Dermis blood vessel endothelial cell (primary cell): ENCODE measurements at places on chromosomes 1 and 21.

DNA sequence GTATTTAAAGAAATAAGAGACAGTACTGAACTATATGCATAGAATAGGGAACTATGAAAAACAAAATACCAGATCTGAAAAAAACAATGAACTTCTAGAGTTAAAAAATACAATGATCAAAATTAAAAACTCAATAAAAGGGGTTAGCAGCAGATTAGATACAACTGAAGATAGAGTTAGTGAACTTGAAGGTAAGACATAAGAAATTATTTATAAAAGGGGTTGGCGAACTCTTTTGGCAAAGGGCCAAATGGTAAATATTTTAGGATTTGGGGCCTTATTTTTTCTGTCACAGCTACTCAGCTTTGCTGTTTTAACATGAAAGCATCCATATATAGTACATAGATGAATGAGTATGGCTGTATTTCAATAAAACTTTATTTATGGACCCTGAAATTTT, 111.4 kb downstream of the ST3GAL3 start:
- no peak for DNase-seq

- no peak for DNase-seq
These were observed 601.9 kb downstream of the MRPL39 start for GRCh38 chr21:25005388-25005787.

- peak; percentile 46 for DNase-seq
These were observed 1.5 kb upstream of the COL16A1 start for GRCh38 chr1:31705080-31705866.

GRCh38 chr1:161706113-161706481, 932 bp upstream of the FCRLA start:
- no peak for DNase-seq

DNA sequence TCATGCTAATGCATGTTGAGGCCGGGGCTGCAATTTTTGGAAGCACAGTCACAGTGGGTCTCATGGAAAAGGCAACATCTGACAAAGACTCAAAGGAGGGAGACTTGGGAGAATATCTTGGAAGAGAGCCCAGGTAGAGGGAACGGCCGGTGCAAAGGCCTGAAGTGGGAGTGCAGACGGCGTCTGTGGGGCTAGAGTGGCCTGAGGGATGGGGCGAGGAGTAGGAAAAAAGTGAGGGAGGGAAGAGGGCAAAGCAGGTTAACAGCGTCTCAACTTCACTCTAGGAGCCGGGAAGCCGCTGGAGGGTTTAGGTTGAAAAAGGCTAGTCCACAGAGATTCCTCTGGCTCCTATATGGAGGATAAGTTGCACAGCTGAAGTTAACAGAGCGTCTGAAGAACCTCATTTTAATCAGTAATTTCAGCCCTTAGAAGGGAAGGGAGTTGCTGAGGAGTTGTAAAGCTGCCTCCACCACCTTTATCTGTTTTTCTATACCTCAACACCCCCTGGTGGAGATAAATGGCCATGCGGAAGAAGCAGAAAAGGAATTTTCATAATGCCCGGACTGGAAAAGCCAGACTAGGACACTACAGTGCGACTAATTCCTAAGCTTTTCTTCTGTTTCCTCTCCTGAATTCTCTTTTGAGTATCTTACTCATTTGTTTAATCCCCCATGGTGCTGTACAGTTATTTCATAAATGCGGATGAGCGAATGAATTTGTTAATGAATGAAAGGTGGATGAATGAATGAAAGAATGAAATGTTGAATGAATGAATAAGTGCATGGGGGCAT, 78.7 kb upstream of the ZNF281 start:
- peak; percentile 83 for DNase-seq

DNA sequence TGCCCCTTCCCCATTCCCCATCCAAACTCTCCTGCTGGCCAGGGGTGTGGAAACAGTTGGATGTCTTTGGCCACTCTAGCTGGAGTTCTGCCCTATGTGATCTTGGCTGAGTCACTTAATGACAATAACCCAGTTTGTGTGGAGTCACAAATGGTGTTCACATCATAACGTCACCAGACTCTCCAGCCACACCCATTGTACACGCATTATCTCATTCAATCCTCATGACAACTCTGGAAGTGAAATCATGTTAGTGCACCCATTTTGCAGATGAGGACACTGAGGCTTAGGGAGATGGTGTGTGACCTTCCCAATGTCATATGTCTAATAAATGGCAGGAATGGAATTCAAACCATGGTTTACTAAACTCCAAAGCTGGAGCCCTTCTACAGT, 1.2 kb upstream of the CDA start:
- DNase-seq: no peak

GRCh38 chr1:20266642-20267041, 24.0 kb upstream of the VWA5B1 start:
- no peak for DNase-seq

DNA sequence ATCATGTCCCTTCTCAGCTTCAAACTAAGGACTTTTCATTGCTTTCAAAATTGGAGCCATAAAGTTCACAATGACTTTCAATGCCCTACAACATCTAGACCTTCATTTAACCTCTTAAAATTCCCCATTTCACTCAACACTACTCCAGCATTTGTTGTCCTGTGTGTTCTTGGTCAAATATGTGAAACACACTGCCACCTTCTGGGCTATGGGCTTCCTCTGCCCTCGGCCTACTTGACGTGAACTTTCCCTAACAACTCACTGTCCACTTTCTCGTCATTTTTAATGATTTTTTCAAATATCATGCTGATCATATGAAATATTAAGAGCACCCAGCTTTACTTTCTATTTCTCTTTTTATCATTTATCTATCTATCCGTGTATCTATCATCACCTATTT, 2018.4 kb downstream of the NCAM2 start:
- peak; percentile 87 for DNase-seq

DNA sequence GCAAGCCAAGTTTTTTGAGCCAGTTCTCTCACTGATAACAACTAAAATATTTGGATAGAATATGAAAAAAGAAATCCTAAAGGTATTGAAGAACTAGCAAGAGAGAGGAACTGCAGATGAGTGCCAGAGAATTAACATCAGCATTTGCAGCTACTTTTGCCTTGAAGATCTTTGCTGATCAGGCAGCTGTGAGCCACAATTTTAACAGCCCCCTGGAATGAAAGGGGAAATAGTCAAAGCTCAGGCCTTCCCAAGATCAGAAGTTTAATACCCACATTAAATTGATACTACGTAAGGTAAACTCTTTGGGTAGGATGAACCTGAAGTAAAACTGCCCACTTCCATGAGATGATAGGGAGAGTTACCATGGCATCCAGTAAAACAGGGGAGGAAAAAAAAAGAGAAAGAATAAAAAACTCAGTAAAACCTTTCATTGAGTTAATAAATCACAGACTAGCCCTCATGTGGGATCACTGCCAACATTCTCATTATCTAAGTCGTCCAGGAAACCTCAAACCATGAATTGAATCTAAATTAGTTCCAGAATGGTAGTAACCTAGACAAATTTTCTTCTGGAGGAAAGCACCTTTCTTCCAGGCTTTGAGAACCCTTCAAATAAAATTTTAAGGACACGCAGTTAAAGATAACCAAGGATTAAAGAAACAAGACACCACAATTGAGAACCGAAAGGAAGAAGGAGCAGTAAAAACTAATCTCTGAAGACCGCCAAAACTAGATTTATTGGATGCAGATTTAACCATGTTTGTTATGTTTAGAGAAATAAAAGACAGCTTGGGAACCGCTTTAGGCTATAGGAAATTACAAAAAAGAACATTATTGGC, 28.3 kb downstream of the SCP2 start:
- DNase-seq: peak; percentile 50

GRCh38 chr1:99531578-99532275, 114.2 kb upstream of the PALMD start:
- no peak for DNase-seq

DNA sequence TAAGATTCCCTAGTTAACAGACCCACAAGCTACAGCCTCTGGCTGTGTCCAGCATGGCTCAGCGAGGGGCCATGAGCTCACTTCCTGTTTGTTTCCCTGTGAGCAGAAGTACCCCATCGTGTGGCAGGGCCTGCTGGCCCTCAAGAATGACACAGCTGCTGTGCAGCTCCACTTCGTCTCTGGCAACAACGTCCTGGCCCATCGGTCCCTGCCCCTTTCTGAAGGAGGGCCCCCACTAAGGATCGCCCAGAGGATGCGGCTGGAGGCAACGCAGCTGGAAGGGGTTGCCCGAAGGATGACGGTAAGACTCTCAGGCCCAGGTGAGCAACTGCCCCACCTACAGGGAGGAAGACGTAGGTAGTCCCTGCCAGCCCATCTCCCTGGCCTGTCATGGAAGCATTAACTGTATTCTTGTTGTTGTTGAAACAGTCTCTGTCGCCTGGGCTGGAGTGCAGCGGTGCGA, 38.2 kb downstream of the ZBTB17 start:
- DNase-seq: peak; percentile 85

- no peak for DNase-seq
These were observed 16.9 kb upstream of the SAMD11 start for GRCh38 chr1:906600-907420.

DNA sequence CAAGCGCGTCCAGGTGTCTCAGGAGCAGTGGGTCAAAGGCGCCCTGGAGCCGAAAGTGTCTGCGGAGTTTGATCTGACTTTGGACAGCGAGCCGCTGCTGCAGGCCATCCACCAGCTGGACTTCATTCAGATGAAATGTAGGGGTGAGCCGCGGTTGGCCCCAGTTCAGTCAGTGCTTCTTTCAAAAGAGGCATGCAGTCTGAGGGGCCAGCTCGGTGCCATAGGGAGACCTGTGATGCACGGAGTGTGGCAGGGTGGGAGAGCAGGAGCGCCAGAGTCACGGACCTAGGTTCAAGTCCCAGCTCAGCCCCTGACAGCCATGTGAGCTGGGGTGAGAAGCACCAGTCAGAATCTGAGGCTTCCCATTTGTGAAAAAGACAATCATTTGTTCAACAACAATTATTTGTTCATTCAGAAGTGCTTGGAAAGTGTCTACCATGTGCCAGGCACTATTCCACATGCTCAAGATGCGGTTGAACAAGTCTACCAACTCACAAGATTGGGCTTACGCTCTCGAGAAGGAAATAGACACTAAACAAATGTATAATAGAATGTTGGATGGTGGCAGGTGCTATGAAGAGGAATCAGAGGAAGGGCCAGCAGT, 39.5 kb upstream of the GNPAT start:
- no peak for DNase-seq

GRCh38 chr1:29602203-29602602, 365.9 kb downstream of the PTPRU start:
- DNase-seq: no peak

- no peak for DNase-seq
These were observed 373.0 kb upstream of the ADAMTS5 start for GRCh38 chr21:27339902-27340301.

GRCh38 chr1:117436513-117436912, 69.3 kb downstream of the MAN1A2 start:
- no peak for DNase-seq

- DNase-seq: no peak
These were observed 46.1 kb downstream of the SLC44A3 start for GRCh38 chr1:94866164-94866807.

DNA sequence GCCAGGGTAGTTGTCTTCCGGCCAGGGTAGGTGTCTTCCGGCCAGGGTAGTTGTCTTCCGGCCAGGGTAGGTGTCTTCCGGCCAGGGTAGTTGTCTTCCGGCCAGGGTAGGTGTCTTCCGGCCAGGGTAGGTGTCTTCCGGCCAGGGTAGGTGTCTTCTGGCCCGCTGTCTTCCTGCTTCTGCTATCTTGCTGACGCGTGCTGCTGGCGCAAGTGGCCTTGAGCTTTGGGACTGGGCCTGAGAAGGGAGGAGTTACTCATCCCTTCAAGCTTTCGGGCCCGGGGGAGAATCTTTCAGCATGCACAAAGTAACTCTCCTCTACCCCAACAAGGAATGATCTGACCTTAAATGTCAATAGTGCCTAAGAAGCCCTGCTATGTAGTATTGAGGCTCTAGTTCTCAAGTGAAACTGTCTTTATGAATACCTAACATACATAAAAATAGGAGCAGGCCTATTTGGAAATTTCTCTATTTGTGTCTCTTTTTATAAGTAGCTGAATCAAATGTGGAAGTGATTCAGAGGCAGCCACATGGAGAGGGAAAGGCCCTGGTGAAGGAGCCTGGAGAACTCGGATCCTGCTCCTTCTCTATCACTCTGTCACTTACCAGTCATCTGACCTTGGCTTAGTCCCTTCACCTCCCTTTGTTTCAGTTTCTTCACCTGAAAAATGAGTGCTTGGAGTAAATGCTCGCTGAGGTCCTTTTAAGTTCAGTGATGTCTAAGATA, 65.6 kb downstream of the RGL1 start:
- DNase-seq: peak; percentile 65

GRCh38 chr1:43445606-43446387, 7.9 kb downstream of the HYI start:
- no peak for DNase-seq

DNA sequence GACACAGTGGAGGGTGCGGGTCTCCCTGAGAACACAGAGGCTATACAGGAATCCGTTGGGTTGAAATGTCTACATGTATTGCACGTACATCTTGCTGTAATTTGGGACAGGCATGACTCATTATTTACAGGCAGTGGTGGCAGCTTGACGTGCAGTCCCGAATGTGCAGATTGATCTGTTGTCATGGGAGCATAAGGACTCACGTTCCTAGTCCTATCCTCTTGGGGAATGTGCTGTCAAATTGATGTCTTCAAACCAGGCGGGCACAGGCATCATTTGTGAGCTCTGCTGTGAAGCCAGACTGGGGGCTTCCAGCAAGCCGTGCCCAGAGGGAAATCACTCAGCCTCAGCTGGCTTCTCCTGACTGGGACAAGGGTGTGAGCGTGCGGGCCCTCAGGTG, 40.5 kb downstream of the S100B start:
- DNase-seq: no peak

DNA sequence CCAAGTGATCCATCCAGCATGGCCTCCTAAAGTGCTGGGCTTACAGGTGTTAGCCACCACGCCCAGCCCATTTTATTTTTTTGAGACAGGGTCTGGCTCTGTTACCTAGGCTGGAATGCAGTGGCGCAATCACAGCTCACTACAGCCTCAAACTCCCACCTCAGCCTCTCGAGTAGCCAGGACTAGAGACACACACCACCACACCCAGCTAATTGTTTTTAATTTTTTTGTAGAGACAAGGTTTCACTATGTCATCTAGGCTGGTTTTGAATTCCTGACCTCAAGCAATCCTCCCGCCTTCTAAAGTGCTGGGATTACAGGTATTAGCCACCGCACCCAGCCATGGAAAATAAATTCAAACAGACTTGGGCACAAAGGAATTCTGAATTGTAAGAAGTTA, 31.9 kb downstream of the PUM1 start:
- DNase-seq: no peak

GRCh38 chr1:979744-980072, 2.2 kb downstream of the PERM1 start:
- no peak for DNase-seq

- DNase-seq: no peak
These were observed 22.4 kb upstream of the BCAR3 start for GRCh38 chr1:93704052-93704451.
